ENCODE measurements at places on chromosomes 1 and 21. TPM values are rescaled to one million over a fixed set of nuclear protein-coding genes. Genes with fewer than 3 reads are reported as not detected.

DNA sequence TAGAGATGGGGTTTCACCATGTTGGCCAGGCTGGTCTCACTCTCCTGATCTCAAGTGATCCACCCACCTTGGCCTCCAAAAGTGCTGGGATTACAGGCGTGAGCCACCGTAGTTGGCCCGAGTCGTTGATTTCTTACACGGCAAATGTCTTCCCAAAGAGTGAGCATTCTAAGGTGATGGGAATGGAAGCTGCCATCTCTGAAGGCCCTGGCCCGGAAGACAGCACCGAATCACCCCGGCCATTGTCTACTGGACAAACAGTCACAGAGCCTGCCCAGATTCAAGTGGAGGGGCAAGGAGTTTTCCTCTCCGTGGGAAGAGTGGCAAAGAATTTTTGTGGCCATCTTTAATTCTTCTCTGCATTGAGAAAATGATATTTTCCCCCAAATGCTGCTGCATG lies 92.1 kb upstream of the AJAP1 start:
- no peak overlapping the region for H3K4me3 ChIP-seq
- no peak overlapping the region for H3K27ac ChIP-seq
- H3K4me1 ChIP-seq: no peaks in the 10 kb centered on the region
- no peaks in the 10 kb centered on the region for H3K36me3 ChIP-seq

- no peak overlapping the region for H3K27ac ChIP-seq
- DNase-seq: no peak
- H3K36me3 ChIP-seq: no peaks in the 10 kb centered on the region
- no peak overlapping the region for H3K4me3 ChIP-seq
Observed at GRCh38 chr1:200240656-200241055, 169.2 kb downstream of the ZNF281 start.

- no peaks in the 10 kb centered on the region for H3K36me3 ChIP-seq
- H3K4me1 ChIP-seq: no peaks in the 10 kb centered on the region
- H3K4me3 ChIP-seq: no peak overlapping the region
Observed at GRCh38 chr1:236685205-236685916, 938 bp upstream of the ACTN2 start.

CYP4Z1 gene
- 0.87 TPM for total RNA-seq

DNA sequence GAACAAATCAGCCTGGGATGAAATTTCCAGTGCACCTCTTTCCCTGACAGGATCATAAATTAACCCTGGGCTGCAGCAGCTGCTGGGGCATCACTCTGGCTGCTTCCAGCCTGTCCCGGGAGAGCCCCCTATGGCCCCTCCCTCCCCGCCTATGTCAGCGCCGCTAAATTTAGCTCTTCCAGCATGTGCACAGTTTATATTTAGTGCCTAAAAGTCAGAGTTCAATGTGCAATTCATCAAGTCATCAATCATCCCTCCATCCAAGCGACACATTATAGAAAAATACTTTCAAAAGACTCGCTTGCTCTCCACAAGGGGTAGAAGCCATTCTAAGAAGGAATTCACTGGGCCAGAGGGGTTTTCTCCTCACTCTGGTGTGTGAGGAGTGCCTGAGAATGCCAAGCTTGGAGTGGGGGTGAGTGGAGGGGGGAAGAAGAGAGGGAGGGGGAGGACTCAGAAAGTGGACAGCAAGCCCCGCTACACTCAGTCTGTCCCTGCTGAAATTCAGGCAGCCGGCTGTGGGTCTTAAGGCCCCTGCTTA lies 37.4 kb downstream of the XCL1 start:
- H3K27ac ChIP-seq: no peak overlapping the region
- no peaks in the 10 kb centered on the region for H3K4me1 ChIP-seq
- H3K4me3 ChIP-seq: no peak overlapping the region
- DNase-seq: no peak
- no peaks in the 10 kb centered on the region for H3K27me3 ChIP-seq

GJA8 gene
- not detected for total RNA-seq

- H3K4me1 ChIP-seq: no peaks in the 10 kb centered on the region
- no peak for DNase-seq
- no peak overlapping the region for H3K27ac ChIP-seq
- H3K27me3 ChIP-seq: no peaks in the 10 kb centered on the region
- H3K36me3 ChIP-seq: no peaks in the 10 kb centered on the region
- no peak overlapping the region for H3K4me3 ChIP-seq
Observed at GRCh38 chr21:35768187-35768586, 292.1 kb downstream of the SETD4 start.

RNU1-3 gene
- total RNA-seq: under 0.01 TPM

DNA sequence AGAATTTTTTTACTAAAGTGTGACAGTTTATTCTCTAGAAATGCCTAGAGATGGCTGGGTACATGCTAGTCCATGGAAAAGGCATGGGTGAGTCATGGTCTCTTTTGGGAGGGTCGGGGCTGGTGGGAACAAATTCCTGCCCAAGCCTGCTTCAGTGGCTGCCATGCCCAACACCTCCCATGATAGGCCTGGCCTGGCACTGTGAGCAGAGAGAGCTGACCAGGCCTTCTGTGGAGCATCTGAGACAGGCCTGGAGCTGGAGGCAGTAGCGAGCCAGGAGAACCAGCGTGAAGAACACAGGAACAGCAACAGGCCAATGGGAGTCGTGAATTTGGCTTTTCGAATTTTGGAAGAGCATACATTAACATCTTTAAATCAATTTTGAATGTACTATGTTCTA lies 209.2 kb downstream of the SDCCAG8 start:
- H3K36me3 ChIP-seq: no peaks in the 10 kb centered on the region
- DNase-seq: no peak
- H3K27ac ChIP-seq: no peak overlapping the region

GRCh38 chr1:246117066-246117791 lies 389.9 kb downstream of the SMYD3 start:
- no peaks in the 10 kb centered on the region for H3K27me3 ChIP-seq
- no peak for DNase-seq
- no peaks in the 10 kb centered on the region for H3K4me1 ChIP-seq
- no peak overlapping the region for H3K27ac ChIP-seq

DNA sequence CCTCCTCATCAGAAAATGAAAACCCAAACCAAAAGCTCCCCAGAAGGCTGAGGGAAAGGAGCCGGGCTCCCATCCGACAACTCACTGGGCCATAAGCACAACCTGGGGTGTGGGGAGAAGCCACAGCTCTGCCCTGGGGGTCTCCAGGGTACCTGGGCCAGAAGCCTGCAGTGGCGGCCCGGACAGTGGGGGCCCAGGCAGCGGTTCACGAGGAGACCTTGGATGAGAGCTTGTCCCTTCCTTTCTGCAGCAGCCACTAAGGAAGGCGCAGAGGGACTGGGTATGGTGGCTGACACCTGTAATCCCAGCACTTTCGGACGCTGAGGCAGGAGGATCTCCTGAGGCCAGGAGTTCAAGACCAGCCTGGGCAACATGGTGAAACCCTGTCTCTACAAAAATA lies 17.5 kb upstream of the TRAPPC10 start:
- H3K4me1 ChIP-seq: no peaks in the 10 kb centered on the region
- no peaks in the 10 kb centered on the region for H3K36me3 ChIP-seq
- H3K4me3 ChIP-seq: no peak overlapping the region
- no peak overlapping the region for H3K27ac ChIP-seq
- no peak for DNase-seq

DNA sequence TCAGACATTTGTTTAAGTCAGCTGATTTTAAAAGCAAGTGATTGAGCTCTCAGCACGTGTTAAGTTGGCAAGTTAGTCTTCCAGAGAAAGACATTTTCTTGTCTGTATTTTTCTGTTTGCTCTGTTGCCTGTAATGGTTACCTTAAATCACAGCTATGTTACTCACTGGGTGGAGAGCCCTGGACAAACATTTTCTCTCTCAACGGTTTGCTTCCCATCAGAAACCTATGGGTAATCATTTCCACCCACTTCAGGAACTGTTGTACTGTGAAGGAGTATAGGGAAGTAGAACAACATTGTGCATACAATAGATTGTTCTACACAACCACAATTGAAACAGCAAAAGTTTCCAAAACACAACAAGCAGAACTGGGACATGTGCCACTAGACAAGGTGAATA lies 113.9 kb upstream of the DPT start:
- no peak overlapping the region for H3K27ac ChIP-seq
- no peaks in the 10 kb centered on the region for H3K4me1 ChIP-seq
- H3K4me3 ChIP-seq: no peak overlapping the region
- H3K36me3 ChIP-seq: no peaks in the 10 kb centered on the region
- no peak for DNase-seq

DNA sequence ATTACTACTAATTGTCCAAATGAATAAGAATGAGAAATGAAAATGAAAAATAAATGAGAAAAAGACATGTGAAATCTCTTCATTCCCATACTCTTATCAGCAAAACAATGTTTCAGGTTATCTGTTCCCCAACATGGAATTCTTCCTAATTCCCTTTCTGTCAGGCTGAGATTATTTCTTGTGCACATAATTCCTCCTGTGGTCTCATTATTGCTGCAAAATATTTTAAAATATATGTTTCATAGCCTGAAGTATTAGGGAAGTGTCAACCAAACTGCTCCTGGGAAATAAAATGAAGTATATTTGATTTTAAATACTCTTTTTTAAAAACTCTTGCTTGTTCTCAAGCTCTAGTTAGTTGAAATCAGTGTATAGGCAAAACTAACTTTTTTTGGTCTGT lies 314.9 kb downstream of the USP25 start:
- H3K4me1 ChIP-seq: no peaks in the 10 kb centered on the region
- H3K4me3 ChIP-seq: no peak overlapping the region
- no peak for DNase-seq
- H3K27me3 ChIP-seq: no peaks in the 10 kb centered on the region

GRCh38 chr1:206575165-206575893 lies 36.9 kb downstream of the EIF2D start:
- no peak overlapping the region for H3K4me3 ChIP-seq
- no peaks in the 10 kb centered on the region for H3K4me1 ChIP-seq
- H3K27me3 ChIP-seq: no peaks in the 10 kb centered on the region

NEK2 gene
- total RNA-seq: 1.7 TPM

LACTBL1 gene
- total RNA-seq: not detected

DNA sequence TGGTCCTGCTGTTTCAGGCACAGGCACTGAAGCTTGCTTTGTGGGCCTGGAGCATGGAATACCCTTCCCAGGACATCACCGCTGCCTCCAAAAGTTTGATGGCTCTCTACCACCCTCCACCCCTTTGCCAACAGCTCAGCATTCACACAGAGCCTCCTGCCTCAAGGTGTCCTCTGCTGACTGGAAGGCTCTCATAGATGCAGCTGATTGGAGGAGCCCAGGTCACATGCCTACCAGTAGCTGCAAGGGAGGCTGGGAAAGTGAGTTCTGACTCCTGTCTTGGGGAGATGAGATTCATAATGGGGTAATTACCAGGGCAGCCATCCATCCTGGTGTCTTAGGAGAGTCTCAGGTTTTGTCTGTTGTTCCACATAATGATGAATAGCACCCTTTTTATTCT lies 124.8 kb upstream of the GRIK3 start:
- H3K4me3 ChIP-seq: no peak overlapping the region
- H3K27ac ChIP-seq: no peak overlapping the region
- H3K27me3 ChIP-seq: peaks cover 2% of the 10 kb centered on the region
- DNase-seq: no peak

DNA sequence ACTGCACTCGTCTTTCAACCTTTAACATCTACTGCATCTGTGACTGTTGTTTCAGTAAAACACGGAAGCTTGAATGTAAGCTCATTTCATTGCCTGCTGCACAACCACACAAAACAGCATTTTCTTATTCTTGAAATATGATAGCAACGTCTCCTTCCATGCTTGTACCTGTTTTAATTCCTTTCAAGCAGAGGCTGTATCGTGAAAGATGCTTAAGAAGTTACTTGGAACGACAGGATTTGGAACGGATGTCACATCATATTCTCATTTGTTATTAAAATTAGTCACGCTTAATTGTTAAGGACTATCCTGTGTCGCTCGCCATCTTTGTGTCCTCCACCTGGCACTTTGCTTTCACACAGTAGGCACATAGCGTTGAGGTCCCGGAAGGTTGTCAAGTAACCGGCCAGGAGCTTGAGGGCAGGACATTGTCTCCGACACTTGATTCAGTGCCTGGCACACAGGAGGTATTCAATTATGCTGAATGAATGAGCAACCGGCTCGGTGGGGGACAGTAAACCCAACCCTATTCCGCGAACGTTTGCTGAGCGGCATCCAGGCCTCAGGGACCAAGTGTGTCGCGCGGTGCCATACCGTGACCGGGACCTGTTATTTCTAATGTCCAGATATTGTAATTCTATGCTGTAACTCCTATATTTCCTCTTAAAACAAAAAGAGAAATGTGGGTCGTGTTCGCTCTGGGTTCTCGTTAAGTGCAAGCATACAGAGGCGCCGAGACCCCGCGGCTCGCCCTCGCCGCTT lies 499 bp upstream of the SH3GLB1 start:
- DNase-seq: no peak
- no peaks in the 10 kb centered on the region for H3K36me3 ChIP-seq
- peak overlapping the region; percentile 96 for H3K27ac ChIP-seq
- H3K4me3 ChIP-seq: peak overlapping the region; percentile 95

LRRC39 gene
- total RNA-seq: 0.68 TPM

PPP1R12B gene
- total RNA-seq: 116 TPM

DNA sequence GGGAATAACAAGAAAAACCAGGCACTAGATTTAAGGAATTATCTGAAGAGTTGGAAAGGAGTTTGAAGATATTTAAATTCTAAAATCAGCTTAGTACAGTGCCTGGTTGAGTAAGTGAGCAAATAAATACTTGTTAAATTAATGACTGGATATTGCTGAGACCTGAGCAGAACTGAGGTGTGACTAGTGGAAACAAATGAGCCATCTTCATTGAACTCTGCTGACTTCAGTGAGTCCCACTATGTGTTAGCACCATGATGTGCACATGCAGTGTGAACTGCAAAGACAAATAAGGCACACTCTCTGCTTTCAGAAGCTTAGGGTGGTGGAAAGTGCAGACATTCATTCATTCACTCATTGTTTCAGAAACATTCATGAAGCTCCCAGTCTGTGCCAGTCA lies 48.7 kb downstream of the ELAPOR1 start:
- no peak for DNase-seq
- H3K27me3 ChIP-seq: no peaks in the 10 kb centered on the region
- no peaks in the 10 kb centered on the region for H3K36me3 ChIP-seq

DNA sequence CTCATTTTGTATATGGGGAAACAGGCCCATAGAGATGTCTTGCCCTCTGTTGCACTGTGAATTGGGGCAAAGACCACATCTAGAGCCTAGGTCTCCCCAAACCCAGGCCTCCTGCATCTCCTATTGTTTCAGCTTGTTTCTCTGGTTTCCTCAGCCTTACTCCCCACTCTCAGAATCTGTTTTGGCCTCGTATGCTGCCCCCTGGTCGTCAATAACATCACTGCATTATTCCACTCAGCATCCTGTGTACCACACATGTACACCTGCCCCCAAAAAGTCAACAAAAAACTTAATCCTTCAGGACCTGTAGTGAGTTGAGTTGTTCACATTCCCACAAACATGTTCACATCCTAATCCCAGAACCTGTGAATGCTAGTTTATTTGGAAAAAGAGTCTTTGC lies 184.8 kb downstream of the BRINP2 start:
- no peak overlapping the region for H3K27ac ChIP-seq
- no peak overlapping the region for H3K4me3 ChIP-seq
- no peaks in the 10 kb centered on the region for H3K27me3 ChIP-seq
- no peaks in the 10 kb centered on the region for H3K4me1 ChIP-seq
- no peaks in the 10 kb centered on the region for H3K36me3 ChIP-seq
- DNase-seq: no peak

DNA sequence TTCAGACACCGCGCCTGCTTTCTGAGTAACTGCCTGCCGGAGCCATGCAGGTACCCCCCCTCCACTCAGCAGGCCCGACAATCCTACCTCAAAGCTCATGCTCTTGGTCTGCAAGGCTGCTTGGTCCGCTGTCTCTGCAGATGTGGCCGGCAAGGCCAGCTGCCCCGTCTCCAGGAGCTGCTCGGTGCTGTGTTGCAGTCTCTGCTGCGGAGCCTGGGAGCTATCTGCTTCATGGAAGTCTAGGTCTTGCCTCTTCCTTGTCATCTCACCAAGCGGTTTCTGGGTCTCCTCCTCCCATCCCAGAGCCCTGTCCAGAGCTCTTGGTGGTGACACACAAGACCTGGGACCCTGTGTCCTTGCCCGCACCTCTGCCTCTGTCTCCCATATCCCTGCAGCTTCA lies 24.0 kb upstream of the GNPAT start:
- DNase-seq: no peak
- no peaks in the 10 kb centered on the region for H3K4me1 ChIP-seq
- no peaks in the 10 kb centered on the region for H3K36me3 ChIP-seq
